ENCODE measurements at places on chromosomes 4 and X.

DNA sequence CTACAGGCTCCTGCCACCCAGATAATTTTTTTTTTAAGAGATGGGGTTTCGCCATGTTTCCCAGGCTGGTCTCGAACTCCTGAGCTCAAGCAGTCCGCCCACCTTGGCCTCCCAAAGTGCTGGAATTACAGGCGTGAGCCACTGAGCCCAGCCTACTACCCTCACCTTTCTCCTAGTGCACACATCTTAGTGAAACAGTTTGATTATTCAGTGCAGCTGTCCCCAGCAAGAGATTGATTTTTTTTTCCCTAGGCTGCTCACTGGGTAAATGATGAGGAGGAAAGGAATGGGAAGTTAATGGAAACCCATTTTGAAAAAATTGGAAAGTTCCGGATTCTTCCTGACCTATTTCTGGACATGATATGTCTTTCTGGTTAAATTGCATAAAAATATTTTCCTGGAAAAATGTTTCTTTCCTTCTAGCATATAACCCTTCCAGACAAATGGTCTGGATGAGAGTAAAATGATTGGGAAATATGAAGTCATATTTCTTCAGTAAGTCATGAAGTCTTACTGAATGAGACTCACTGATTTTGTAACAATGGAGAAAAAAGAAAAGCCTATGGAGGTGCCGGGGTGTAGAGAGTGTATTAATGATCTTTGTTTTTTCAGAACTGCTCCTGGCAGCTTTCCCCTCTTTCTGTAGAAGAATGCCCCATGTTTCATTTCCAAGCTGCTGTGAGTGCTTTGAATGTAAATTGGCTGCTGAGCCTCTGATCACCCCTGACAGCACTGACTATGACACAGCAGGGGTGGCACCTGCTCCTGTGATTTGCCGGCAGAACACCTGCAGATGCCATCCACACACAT lies 19.5 kb upstream of the ZNF41 start:
- no peak for DNase-seq

GRCh38 chrX:2647627-2648026 lies 43.5 kb upstream of the CD99 start:
- no peak for DNase-seq

- peak; percentile 65 for DNase-seq
Observed at GRCh38 chrX:53281321-53281822, at the start of gene IQSEC2. Gene IQSEC2, minus strand, starts transcription at chrX:53281584.

- peak; percentile 66 for DNase-seq
Observed at GRCh38 chrX:274904-275475, 6.2 kb upstream of the PLCXD1 start.

DNA sequence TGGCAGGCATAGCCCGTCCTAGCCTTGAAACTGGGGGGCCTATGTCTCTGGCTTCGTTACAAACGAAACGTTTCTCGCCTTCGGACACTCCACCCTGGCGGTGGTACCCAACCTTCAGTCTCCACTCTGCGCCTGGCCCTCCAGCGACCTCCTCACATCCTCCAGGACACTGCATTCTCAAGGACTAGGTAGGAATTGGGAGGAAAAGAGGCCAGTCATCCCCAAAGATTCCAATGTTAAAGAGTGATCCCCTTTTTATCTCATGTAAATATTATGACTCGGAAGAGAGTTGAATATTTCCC lies 2.1 kb upstream of the NKX6-1 start:
- DNase-seq: no peak

- no peak for DNase-seq
Observed at GRCh38 chr4:15376594-15376993, 51.2 kb upstream of the C1QTNF7 start.
